ENCODE measurements at places on chromosomes 6 and 20.

DNA sequence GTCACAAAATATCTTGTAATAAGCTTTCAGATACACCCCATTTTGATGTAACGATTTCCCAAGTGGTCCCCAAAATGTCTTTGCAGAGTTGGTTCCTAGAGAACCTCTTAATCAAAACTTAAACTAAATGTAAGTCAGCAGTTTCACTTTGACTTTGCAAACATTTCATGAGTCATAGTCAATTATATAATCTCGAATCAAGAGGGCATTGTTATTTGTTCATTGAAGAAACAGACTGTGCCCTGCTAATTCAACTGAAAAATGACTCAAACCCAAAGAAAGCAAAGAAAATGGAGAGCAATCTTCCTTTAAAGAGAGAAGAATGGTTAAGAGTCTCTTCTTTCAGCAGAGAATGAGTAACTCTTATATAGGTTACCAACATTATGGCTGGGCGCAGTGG lies 58.3 kb downstream of the IPCEF1 start:
- DNase-seq, result no peak

DNA sequence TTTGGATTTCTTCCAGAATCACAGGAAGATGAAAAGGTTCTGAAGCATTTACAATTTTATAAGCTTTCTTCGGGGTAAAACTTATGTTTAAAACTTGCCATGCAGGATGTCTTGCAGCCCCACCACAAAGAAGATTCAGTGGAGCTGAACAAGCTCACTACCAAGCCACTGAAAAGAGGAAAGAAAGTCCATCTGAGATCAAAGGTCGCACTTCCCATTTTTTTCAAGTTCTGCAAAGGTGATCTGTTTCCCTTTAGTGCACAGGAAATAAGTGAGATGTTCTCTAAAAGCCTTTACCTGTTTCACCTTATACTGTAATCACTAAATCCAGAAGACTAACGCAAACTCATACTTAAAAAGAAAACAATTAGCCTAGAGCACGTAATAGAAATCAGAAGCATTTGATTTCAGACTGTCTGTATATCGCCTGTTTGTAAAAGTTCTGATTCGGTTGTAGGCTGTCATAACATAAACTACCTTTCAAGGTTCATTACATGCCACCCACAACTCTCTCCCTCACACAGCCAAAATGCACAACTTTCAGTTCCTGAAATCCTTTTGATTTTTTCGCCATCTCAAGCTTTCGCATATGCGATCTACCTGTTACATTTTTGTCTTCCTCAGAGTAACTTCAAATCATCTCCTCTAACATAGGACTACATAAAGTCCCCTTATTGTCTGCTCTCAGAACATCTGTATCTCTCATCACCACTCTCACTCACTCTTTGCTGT lies 1.8 kb downstream of the ECHDC1 start:
- no peak for DNase-seq

- DNase-seq, result no peak
Observed at GRCh38 chr20:49517805-49518100, 35.3 kb upstream of the KCNB1 start.

DNA sequence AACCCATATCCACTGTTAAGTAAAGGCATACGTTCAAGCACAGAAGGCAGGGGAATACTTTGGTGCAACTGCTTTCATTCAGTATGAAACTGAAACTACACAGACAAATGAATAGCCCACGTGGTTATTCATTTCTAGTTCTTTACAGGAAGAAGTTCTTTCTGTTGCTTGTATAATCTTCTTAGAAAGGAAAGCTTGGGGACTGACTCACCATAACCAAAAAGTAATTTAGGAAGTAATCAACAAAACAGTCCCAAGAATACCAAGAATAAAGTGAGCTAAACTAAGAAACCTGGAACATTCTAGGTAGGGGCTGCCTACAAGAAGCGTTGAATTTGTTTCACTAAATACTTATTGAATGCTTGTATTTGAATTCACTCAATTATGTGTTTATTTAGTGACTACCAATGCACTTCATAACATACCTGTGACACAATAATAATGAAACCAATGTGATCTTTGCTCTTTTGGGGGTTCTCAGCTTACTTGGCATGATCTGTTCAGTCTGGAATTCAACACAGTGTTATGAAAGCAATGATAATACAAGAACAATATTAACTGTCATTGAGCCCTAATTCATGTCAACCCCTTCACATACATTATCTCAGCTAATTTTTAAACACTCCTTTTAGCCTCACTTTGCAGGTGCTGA lies 25.1 kb upstream of the KIAA0408 start:
- DNase-seq, result no peak

GRCh38 chr6:74867291-74867690 lies 338.6 kb downstream of the COL12A1 start:
- no peak for DNase-seq

DNA sequence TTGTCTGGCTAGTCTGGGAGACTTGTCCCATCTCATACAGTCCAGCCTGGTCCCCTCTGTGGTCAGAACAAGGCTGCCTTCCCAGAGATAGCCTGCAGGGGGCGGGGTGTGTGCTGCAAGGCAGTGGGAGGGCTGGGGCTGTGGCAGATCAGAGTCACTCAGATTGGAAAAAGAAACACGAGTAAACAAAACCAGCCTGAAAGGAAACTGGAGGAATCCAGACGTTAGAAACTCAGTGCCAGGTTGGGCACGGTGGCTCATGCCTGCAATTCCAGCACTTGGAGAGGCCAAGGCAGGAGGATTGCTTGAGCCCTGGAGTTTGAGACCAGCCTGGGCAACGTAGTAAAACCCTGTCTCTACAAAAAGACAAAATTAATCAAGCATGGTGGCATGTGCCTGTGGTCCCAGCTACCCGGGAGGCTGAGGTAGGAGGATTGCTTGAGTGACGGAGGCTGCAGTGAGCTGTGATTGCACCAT lies 20.2 kb downstream of the LEMD2 start:
- peak; percentile 59 for DNase-seq

DNA sequence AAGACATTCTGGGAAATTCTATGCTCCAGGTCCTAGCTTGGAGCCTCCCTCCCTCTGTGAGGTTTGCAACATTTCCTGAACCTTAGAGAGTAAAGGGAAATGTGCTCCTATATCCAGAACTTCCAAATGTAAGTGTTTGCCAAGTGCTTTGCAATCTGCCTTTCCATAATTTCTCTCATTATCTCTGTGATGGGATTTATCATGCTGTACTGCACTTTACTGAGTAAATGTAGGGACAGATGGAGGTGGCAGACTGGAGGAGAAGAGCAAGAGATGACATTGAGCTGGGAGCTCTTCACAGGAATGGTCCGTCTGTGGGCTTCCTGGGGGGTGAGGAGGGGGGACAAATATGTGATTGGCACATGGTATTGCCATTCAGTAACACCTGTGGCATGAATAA lies 184.3 kb downstream of the SOX4 start:
- DNase-seq, result no peak

DNA sequence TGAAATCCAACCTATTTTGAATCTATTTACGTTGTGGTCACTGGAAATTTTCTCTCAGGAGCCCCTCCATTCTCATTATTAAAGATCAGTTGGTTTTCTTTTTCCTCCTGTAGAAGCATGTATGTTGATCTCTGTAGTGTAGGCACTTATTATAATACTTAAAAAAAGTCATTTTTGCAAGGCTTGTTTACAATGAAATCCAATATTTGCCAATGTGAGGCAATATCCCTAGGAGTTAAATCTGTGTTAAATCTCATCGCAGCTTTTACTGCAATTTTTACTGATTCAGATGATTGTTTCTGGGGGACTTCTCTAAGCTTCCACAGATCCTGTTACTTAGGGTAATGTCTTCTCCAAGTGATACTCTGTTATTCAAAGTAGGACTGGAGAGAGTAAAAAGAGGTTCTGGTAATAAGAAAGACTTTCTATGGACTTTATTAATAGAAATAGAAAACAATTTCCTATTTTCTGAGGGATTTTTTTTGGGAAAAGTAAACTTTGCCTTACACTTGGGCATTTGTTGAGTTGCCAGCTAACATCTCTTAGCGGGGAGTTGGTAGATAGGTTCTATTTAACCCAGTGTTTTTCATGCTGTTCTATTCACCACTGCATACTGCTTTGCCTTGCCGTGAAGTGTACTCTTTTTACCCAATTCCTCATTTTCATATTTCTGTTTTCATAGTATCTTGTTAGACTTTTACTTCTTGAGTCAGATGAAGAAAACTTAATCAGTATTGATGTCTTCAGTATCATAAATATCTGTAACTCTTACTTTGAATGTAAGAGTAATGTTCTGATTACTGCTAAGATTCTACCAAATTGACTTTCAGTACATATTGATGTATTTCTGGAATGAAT lies 48.6 kb downstream of the CDKAL1 start:
- DNase-seq, result no peak

- DNase-seq, result no peak
Observed at GRCh38 chr6:156849806-156850205, 72.6 kb downstream of the ARID1B start.

DNA sequence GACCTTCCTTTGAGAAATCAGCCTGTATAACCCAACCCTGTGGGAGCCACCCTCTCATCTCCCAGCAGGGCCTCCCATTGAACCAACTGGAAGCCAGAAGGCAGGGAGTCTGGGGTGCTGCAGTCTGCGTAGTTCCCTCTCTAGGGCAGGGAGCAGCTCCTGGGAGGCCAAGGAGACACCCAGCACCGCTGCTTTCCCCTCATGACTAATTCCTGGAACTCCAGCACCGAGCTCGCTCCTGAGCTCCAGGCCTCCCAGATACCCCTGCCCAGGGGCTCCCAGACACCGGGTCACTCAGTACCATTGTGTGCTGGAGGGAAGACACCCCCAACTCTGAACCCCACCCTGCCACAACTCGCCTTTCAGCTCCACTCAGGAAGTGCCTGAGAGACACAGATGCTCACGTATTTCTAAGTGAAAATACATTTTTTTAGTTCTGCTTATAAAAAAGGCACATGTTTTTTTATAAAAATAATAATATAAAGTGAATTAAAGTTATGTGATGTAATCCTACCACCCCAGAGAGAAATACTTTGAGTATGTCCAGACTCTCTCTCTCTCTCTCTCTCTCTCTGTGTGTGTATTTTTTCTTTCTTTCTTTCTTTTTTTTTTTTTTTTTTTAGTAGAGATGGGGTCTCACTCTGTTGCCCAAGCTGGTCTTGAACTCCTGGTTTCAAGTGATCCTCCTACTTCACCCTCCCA lies 17.5 kb downstream of the PIM1 start:
- no peak for DNase-seq

DNA sequence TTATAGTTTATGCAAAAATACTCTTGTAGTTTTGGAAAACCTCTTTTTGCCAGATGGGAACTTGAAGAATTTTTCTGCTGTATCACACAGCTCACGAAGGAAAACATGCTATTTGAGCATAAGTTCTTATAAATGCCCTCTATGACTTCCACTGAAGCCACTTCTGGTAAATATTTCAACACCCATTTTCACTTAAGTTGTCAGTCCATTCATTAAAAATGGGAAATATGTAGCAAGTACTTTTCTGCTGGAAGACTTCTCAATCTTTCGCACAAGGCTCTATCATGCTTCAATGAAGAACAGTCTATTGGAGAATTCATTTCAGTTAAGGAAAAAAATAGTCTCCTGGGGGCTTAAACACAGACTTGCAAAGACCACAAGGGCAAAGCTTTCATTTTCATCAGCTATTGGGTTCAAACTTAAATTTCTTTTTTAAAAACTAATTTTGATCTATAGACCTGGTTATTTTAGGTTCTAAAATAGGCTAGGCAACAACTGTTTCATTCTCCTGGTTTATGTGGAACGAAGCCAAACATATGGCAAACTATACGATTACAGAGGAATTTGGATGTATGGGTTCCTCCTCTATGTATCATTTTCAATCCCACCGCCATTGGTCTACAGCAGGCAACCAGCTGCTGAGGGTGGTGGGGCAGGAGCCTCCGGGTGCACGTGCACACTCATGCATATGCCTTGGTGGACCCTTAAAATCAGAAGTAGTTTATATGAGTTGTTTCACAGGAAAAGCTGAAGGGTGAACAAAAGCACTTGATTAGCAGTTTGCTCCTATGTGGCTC lies 38.7 kb downstream of the LAMA4 start:
- DNase-seq, result no peak

DNA sequence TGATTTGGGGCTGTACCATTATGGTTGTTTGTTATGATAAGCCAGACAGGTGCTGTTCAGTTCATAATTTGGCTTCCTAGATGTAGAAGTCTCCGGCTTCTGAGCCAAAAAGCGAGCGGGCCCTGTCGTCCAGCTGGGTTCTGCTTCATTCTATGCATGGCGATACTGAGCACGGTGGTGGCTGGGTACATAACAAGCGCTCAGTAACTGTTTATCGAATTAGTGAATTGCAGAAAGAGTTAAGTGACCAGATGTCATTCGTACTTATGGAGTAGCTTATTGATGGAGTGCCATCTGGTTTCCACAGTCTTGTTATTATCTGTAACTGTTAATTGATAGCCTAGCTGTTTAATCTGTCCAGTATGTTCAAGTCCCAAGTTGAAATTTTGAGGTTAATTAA lies 85.0 kb downstream of the DTD1 start:
- no peak for DNase-seq

DNA sequence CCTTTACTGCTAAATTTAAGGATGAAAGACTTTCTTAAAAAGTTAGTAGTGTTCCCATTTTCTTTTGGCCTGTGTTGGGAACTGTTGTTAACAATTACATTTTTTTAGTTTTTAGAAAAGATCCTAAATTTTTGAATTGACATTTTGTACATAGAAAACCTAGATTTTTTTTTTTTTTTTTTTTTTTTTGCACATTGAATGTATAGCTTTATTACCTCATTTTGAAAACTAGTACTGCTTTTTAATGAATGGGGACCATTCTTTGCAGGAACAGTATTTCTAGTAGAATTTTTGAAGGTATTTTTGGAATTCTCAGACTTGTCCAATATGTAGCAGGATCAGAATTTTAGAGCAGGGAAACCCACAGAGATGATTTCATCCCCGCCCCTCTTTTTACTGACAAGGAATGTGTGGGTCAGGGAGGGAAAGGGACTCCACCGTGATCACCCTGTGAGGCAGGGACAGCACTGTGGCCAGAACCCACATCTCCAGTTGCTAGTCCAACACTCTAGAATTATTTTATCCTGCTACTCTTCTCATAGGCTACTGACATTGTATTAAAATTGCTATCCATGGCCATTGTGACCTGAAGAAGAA lies 154.4 kb upstream of the SUPT3H start:
- no peak for DNase-seq

GRCh38 chr20:1784586-1784985 lies 110.6 kb upstream of the SIRPA start:
- DNase-seq, result no peak

- no peak for DNase-seq
Observed at GRCh38 chr6:87641065-87641692, 51.2 kb downstream of the ORC3 start.
